Stimulated activated CD8-positive, alpha-beta memory T cell treated with anti-CD3 and anti-CD28 coated beads, Interleukin-15, amount 100 ng/mL, for 1 hour (primary cell): ENCODE measurements at places on chromosomes 3 and 15.

DNA sequence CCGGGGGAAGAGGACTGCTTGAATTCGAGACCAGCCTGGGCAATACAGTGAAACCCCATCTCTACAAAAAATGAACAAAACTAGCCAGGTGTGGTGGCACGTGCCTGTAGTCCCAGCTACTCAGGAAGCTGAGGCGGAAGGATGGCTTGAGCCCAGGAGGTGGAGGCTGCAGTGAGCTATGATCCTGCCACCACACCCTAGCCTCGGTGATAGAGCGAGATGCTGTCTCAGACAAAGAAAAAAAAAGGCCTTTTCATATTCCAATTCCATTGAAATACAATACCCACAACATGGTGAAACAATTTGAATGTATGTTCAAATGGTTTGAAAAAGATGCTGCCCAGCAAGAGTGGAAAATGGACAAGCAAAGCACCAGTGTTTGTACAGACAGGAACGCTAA, 61.8 kb upstream of the ZNF148 start:
- DNase-seq = no peak

- DNase-seq = no peak
Measured at GRCh38 chr3:65348398-65348995, 660.7 kb upstream of the ADAMTS9 start.

DNA sequence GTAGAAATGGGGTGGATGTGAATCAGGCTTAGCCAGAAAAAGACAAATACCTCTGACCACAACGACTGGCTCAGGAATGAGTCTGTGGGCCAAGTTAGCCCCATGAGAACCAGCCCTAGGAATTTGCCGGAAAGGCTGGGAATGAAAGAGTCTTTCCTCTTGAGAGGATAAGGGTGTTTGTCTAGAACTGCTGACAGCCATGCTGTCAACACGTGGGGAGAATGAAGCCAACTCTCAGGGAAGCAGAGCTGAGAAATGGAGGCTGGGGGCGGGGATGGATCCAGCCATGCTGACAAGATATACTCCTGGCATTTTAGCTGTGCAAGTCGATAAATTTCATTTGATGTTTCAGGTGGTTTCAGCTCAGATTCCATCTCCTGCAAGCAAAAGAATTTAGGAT, 10.6 kb upstream of the SLC6A1 start:
- no peak for DNase-seq

DNA sequence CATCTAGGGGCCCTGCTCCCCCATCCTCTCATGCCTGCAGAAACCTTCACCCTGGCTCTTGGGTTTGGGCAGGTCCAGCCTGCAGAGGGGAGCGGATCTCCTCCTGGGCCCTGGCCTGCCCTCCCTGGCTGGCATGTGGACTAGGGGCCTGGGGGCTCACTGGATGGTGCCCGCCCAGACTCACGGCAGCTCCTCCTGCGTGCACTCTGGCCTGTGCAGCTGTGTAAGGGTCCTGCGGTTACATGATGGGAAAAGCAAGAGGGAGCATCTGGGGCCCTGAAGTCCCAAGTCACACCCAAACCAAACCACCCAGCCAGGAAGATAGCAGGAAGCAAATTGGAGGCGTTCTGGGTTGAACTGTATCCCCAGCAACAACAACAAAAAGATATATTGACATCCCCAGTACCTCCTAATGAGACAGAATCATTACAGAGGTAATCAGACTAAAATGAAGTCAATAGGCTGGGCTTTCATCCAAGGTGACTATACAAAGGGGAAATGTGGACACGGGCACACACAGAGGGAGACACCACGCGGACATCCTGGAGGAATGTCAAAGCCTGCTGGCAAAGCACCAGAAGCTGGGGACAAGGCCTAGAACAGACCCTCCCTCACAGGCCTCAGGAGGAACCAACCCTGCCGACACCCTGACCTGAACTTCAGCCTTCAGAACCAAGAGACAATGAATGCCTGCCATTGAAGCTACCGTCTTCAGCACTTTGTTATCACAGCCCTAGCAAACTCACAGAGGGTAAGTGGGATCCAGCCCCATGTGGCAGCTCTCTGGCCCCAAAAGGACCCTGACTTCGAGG, 10.4 kb upstream of the CLK3 start:
- DNase-seq = no peak

GRCh38 chr3:185887066-185887465, 50.7 kb downstream of the TRA2B start:
- no peak for DNase-seq

- no peak for DNase-seq
Measured at GRCh38 chr15:42018306-42019224, 2.3 kb downstream of the PLA2G4E start.
